Upper lobe of right lung (tissue), 1 donor: ENCODE measurements at places on chromosomes 2 and 18.

DNA sequence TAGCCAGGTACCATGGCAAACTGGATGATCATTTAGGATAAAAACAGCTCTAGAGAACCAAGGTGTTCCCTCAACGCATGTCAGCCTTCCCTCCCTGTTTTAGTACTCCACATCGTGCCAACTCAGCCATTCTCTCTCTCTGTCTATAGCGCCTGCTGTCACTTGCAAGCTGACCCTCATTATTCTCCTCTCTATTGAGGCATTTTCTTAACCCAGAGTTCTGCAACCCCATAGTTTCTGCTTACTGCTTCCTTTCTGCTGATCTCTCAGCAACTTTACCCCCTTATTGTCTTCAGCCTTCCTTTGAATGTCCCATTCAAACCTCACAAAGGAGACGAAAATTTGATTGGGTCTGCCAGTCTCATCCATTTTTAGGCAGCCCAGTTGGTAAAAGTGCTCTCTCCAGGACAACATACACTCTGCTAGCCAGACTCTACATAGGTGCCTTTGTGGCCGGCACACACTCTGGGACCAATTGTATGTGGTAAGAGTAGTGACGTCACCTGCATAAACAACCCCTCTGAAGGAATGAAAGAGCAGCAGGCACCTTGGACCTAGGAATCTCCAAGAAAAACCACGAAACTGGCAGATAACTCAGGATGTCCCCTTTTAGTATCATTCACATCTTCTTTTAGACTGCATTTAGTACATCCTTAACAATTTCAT lies 367.2 kb upstream of the KCNH7 start:
- no peak for DNase-seq
- H3K27me3 ChIP-seq = no peaks in the 10 kb centered on the region
- no peak overlapping the region for H3K27ac ChIP-seq
- H3K4me3 ChIP-seq = no peak overlapping the region
- H3K36me3 ChIP-seq = no peaks in the 10 kb centered on the region

DNA sequence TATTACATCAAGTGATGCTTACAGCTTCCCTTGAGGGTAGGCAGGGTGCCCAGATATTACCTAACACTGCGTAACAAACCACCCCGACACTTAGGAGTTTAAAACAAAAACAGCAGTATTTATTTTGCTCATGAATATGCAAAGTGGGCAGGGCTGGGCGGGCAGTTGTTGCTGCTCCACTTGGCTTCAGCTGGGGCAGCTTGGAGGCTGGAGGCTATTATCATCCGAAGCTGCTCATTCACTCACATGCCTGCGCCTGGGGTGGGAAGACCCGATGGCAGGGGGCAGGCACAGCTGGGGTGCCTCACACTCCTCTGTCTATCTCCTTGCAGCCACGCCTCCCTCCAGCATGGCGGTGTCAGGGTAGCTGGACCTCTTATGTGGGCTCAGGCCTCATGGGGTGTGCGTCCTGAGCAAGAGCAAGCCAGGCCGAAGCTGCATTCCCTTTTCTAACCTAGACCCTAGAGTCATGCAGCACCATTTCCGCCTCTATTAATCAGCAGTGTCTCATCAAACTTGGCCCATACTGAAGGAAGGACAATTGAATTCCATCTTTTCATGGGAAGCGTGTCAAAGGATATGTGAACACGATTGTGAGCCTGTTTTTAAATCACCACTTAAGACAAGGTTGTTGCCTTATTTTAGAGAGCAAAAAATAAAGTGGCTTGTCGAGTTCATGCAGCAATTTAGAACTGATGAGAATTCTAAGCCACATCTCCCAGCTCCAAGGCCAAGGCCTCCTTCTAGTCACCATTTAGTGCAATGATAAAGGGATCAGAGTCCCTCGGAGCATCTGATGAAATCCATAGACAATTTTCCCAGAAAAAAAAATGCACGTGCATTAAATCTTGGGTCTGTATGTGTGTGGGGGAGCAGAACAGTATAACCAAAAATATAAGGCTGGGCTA lies 54.9 kb downstream of the SDC1 start:
- no peak overlapping the region for H3K4me3 ChIP-seq
- H3K36me3 ChIP-seq = no peaks in the 10 kb centered on the region
- H3K27ac ChIP-seq = no peak overlapping the region

- peaks cover 97% of the 10 kb centered on the region for H3K27me3 ChIP-seq
- H3K4me1 ChIP-seq = peaks cover 4% of the 10 kb centered on the region
- H3K27ac ChIP-seq = no peak overlapping the region
- H3K4me3 ChIP-seq = no peak overlapping the region
- no peak for DNase-seq
These were observed 674 bp downstream of the EVX2 start for GRCh38 chr2:176082824-176083751.

DNA sequence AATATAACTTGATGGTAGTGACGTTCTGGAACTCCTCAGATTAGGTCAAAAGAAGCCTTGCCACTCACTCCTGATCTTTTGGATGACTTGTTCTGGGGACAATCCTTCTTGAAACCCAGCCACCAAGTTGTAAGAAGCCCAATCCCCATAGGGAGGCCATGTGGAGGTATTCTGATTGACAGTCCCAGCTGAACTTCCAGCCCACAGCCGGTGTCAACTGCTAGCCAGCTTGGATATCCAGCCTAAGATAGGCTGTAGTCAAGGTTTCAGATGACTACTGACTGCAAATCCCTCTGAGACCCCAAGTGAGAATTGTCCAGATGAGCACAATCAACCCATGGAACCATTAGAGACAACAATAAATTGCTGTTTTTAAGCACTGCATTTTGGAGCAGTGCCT lies 31.4 kb downstream of the EIF2AK2 start:
- H3K4me1 ChIP-seq = no peaks in the 10 kb centered on the region
- H3K36me3 ChIP-seq = peaks cover 82% of the 10 kb centered on the region
- H3K27ac ChIP-seq = no peak overlapping the region
- H3K27me3 ChIP-seq = no peaks in the 10 kb centered on the region

- no peak for DNase-seq
- no peak overlapping the region for H3K27ac ChIP-seq
- no peaks in the 10 kb centered on the region for H3K27me3 ChIP-seq
- no peaks in the 10 kb centered on the region for H3K4me1 ChIP-seq
- no peak overlapping the region for H3K4me3 ChIP-seq
- no peaks in the 10 kb centered on the region for H3K36me3 ChIP-seq
These were observed 265.2 kb upstream of the CXCR4 start for GRCh38 chr2:136383167-136383566.

DNA sequence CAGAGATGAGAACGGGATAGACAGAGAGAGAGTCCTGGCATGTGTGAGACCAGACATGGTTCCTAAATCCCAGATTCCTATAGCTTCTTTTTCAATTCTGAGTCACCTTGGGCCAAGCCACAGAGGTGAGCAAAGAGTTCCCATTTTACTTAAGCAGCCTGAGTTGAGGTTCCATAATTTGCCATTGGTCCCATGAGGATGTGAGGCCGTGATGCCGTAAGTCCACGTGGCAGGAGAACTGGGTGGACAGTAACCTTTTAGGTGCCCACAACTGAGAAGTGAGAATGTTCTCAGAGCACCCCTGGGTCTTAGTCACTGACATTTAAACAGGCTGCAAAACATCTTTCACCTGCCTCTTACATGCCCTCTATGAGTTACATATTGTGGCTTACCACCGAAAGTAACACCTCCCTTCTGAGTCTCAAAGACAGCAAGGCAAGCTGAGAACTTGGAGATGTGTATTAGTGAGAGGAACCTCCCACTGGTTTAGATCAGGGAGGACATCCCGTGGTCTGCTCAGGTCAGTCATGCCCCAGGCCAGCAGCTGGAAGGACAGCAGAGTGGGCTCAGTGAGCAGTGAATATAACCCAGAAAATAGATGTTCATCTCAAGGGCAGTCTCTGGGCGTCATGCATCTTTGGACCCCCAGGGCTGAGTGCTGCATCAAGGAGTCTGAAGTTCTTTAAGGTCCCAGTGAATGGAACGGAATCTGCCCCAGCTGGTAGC lies 127.9 kb upstream of the LGALSL start:
- peaks cover 33% of the 10 kb centered on the region for H3K4me1 ChIP-seq
- no peak for DNase-seq
- H3K4me3 ChIP-seq = no peak overlapping the region

GRCh38 chr2:114550895-114551793 lies 108.7 kb downstream of the DPP10 start:
- H3K4me1 ChIP-seq = no peaks in the 10 kb centered on the region
- H3K27ac ChIP-seq = no peak overlapping the region
- H3K27me3 ChIP-seq = no peaks in the 10 kb centered on the region
- H3K36me3 ChIP-seq = no peaks in the 10 kb centered on the region

GRCh38 chr2:47270421-47270820 lies 115.3 kb upstream of the STPG4 start:
- no peaks in the 10 kb centered on the region for H3K36me3 ChIP-seq
- no peak for DNase-seq
- H3K27ac ChIP-seq = no peak overlapping the region
- H3K27me3 ChIP-seq = no peaks in the 10 kb centered on the region
- no peak overlapping the region for H3K4me3 ChIP-seq

- H3K27ac ChIP-seq = no peak overlapping the region
- no peaks in the 10 kb centered on the region for H3K36me3 ChIP-seq
- H3K27me3 ChIP-seq = no peaks in the 10 kb centered on the region
- H3K4me3 ChIP-seq = no peak overlapping the region
- H3K4me1 ChIP-seq = no peaks in the 10 kb centered on the region
These were observed 52.2 kb upstream of the KCNH7 start for GRCh38 chr2:162890690-162891311.

GRCh38 chr18:69838003-69838402 lies 109.7 kb downstream of the CD226 start:
- H3K4me3 ChIP-seq = no peak overlapping the region
- no peak overlapping the region for H3K27ac ChIP-seq
- DNase-seq = no peak
- H3K36me3 ChIP-seq = no peaks in the 10 kb centered on the region
- H3K4me1 ChIP-seq = no peaks in the 10 kb centered on the region

- peaks cover 36% of the 10 kb centered on the region for H3K4me1 ChIP-seq
- H3K4me3 ChIP-seq = no peak overlapping the region
- DNase-seq = no peak
- no peak overlapping the region for H3K27ac ChIP-seq
These were observed 29.0 kb downstream of the UGP2 start for GRCh38 chr2:63870679-63871078.

- H3K36me3 ChIP-seq = no peaks in the 10 kb centered on the region
- H3K27ac ChIP-seq = no peak overlapping the region
- no peaks in the 10 kb centered on the region for H3K4me1 ChIP-seq
- no peak for DNase-seq
These were observed 69.8 kb downstream of the NEB start for GRCh38 chr2:151664520-151664919.

GRCh38 chr2:24285484-24286152 lies 74.7 kb downstream of the ITSN2 start:
- H3K27me3 ChIP-seq = no peaks in the 10 kb centered on the region
- H3K27ac ChIP-seq = no peak overlapping the region
- H3K4me3 ChIP-seq = no peak overlapping the region
- H3K4me1 ChIP-seq = no peaks in the 10 kb centered on the region

GRCh38 chr2:188292348-188293239 lies 920 bp downstream of the GULP1 start:
- no peaks in the 10 kb centered on the region for H3K36me3 ChIP-seq
- peaks cover 7% of the 10 kb centered on the region for H3K4me1 ChIP-seq
- peak overlapping the region; percentile 89 for H3K27ac ChIP-seq
- no peaks in the 10 kb centered on the region for H3K27me3 ChIP-seq
- peak overlapping the region; percentile 72 for H3K4me3 ChIP-seq

DNA sequence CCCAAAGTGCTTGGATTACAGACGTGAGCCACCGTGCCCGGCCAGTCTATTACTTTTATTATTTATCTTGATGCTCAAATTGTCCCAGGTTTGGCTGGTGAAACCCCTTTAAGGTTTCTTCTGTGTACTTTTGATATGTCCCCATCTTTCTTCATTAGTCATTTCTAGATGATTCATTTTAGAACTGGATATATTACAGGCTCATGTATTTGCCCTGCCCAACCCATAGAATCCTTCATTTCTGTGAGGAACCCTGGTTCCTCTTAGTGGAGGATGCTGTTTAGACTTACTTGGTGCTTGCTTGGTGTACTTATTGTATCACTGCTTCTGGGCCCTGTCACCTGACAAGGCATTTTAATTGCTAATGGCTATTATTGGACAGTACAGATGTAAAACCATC lies 40.1 kb downstream of the KCMF1 start:
- no peak overlapping the region for H3K4me3 ChIP-seq
- DNase-seq = no peak
- H3K27me3 ChIP-seq = no peaks in the 10 kb centered on the region
- no peak overlapping the region for H3K27ac ChIP-seq

- H3K36me3 ChIP-seq = no peaks in the 10 kb centered on the region
- DNase-seq = no peak
- no peaks in the 10 kb centered on the region for H3K4me1 ChIP-seq
- H3K4me3 ChIP-seq = no peak overlapping the region
- H3K27ac ChIP-seq = no peak overlapping the region
These were observed 322.1 kb upstream of the MEX3C start for GRCh38 chr18:51519571-51519970.

GRCh38 chr2:25598911-25599310 lies 74.5 kb downstream of the DTNB start:
- H3K36me3 ChIP-seq = no peaks in the 10 kb centered on the region
- no peak for DNase-seq

DNA sequence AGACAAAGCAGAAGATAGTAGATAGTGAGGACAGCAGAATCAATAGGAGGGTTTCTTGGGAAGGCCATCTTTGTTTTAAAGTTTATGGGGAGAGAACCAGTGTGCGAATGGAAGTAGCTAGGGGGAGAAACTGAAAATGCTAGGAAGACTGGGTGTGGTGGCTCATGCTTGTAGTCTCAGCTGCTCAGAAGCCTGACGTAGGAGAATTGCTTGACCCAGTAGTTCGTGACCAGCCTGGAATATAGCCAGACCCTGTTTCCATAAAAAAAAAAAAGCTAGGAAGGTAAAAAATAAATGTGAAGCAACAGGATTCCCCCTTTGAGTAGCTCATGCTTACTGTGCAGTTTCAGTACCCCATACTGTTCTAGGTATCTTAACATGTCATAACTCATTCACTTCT lies 19.2 kb upstream of the DRC1 start:
- no peak overlapping the region for H3K4me3 ChIP-seq
- peaks cover 21% of the 10 kb centered on the region for H3K36me3 ChIP-seq
- H3K4me1 ChIP-seq = no peaks in the 10 kb centered on the region
- no peak for DNase-seq
- H3K27ac ChIP-seq = no peak overlapping the region

DNA sequence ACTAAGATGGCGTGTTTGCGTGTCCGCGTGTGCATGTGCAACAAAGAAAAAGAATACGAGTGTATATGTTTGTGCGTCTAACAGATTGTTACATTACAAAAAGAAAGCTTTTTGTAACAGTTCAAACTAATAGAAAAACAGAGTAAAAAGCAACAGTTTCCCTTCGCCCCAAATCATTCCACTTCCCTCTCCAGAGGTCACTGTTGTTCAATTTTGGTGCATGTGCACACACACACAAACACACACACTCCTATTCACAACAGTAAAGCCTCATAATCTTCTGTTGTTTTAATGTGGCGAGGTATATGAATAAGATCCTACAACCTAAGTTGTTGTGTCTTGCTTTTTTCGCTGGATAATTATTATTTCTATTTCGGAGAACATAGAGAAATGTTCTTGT lies 357.3 kb upstream of the SLC8A1 start:
- no peaks in the 10 kb centered on the region for H3K27me3 ChIP-seq
- no peaks in the 10 kb centered on the region for H3K36me3 ChIP-seq
- no peak overlapping the region for H3K27ac ChIP-seq
- no peak for DNase-seq
- H3K4me3 ChIP-seq = no peak overlapping the region

- no peak overlapping the region for H3K27ac ChIP-seq
- H3K4me3 ChIP-seq = no peak overlapping the region
- DNase-seq = peak; percentile 68
- H3K4me1 ChIP-seq = no peaks in the 10 kb centered on the region
- H3K27me3 ChIP-seq = no peaks in the 10 kb centered on the region
- no peaks in the 10 kb centered on the region for H3K36me3 ChIP-seq
These were observed 19.8 kb downstream of the TMEM185B start for GRCh38 chr2:120203251-120204021.
